ENCODE measurements at places on chromosomes 11 and 22.
A peak's percentile ranks its signal among the peaks of the same experiment; 100 is the strongest.

- DNase-seq: no peak
Measured at GRCh38 chr11:16047073-16047472, 309.3 kb downstream of the SOX6 start.

- DNase-seq: no peak
Measured at GRCh38 chr11:75040167-75040770, 51.5 kb downstream of the NEU3 start.

DNA sequence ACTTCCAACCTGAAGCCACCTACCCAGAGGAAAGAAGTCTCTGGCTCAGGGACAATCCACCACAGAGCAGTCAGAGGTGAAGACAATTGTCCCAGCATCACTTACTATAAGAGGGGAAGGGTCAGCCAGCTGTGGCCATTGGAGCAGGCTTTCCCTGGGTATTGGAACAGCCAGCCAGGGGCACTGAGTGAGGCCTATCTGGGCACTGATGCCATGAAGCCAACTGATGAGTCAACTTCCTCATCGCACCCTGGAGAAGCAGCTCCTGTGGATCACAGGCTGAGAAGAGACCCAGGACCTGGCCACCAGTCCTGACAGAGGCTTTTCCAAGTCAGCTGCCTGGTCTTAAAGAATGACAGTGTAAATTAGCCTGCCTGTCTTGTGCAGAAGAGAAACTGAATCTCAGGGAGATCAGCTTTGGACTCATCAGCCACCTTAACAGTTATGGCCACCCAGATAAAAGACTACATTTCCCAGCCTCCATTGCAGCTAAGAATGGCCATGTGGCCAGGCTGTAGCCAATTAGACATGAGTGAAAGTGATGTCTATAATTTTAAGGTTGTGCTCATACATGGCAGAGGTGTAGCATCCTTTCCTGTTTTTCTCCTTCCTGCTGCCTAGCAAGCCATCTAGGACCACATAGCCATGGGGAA is 19.0 kb downstream of the CHST1 start:
- DNase-seq: no peak

DNA sequence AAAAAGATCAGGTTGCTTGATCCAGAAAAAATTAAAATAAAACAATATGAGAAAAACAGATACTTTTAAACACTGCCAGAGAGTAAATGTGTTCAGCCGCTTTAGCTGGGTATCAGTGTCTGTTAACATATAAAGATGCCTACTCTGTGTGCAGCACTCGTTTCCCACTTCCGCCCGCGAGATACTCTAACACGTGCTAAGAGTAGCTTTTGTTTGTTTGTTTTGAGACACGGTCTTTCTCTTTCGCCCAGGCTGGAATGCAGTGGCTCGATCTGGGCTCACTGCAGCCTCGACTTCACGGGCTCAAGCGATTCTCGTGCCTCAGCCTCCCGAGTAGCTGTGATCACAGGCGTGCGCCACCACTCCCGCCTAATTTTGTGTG is 531 bp upstream of the MEN1 start:
- DNase-seq: no peak

DNA sequence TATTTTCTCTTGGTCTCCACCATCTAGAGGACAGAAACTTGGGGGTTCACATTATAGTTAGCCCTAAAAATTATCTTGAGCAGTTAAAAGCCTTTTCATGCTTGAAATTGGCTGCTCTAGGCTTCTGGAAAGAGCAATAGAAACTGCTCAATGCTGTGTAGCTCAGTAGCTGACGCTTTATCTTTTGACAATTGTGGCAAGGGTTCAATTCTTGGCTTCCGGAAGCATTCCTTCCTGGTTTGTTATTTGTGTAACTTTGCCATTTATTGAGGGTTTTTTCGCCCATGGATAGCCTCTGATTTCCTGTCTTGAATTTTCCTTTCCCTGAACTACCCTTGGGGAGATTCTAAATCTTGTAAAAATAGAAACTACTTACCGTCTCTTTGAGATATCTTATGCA is 10.3 kb upstream of the OR56A1 start:
- DNase-seq: no peak

GRCh38 chr11:8249482-8249881 is 14.2 kb downstream of the LMO1 start:
- no peak for DNase-seq

DNA sequence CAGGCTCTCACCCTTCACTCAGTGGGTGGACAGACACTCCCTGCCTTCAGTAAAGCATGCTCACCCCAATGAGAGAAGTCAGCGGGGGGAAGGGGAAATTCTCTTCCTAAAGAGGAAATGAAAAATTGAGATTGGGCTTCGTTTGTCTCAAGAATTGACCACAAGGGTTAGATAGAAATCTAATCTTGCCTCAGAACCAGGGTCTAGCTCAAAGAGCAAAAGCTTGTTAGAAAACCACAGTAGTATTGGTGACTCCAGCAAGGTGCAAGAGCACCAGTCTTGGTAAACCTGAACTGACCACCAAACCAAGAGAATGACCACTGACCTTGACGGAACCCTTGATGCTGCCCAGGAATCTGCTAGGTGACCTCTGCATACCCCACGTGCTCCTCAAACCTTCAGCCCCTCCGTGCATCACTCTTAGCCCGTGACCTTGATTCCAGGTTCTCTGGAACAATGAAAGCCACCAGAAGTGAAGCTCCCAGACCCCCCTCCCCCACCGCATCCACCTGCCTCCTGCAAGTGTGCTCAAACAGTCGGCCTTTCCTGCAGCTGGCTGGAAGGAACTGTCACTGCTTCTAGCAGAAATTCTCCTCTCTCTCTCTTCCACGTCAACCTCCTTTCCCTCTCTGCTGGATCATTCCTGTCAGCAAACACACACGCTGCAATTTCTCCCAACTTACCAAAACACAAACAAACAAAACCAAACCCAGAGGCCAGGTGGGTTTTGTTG is 3.1 kb upstream of the TMA7B start:
- DNase-seq: no peak

- DNase-seq: no peak
Measured at GRCh38 chr22:28874811-28875320, 8.5 kb upstream of the ZNRF3 start.

GRCh38 chr11:86571273-86571948 is 101.0 kb downstream of the ME3 start:
- peak; percentile 37 for DNase-seq

DNA sequence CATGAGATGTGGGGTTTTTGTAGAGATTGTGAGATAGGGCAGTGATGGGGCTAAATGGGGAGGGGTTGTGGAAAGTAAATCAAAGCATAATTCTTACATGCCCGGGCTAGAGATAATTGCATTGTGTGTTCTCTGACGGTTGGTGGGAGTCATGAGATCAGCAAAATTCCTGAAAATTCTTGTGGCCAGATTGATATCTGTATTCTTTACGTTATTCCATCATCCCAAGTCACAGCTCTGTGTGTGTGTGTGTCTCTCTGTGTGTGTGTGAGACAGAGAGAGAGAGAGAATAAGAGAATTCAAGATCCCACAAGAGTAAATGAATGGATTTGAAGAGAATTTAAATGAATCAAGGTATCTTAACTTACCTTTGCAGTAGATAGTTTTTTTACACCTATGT is 138.6 kb upstream of the ARHGAP20 start:
- DNase-seq: no peak
